ENCODE measurements at places on chromosomes 13 and 19. TPM values are rescaled to one million over a fixed set of nuclear protein-coding genes. Genes with fewer than 3 reads are reported as not detected.

The CGB3 gene
- not detected for total RNA-seq

The JOSD2 gene
- 61.9 TPM for total RNA-seq

The ATF5 gene
- 4.5 TPM for total RNA-seq

The PTPRH gene
- 3.9 TPM for total RNA-seq

The EFNB2 gene
- total RNA-seq: 9.6 TPM

The SHD gene
- total RNA-seq: not detected

The TMEM86B gene
- total RNA-seq: 1.8 TPM

The RNF225 gene
- not detected for total RNA-seq

The FLT3LG gene
- total RNA-seq: 3.5 TPM

The ZNF547 gene
- 0.78 TPM for total RNA-seq

The CEACAM5 gene
- total RNA-seq: not detected

Measured in epithelial cell of alveolus of lung (primary cell).